ENCODE measurements at places on chromosomes 2 and 18.
A peak's percentile ranks its signal among the peaks of the same experiment; 100 is the strongest.

DNA sequence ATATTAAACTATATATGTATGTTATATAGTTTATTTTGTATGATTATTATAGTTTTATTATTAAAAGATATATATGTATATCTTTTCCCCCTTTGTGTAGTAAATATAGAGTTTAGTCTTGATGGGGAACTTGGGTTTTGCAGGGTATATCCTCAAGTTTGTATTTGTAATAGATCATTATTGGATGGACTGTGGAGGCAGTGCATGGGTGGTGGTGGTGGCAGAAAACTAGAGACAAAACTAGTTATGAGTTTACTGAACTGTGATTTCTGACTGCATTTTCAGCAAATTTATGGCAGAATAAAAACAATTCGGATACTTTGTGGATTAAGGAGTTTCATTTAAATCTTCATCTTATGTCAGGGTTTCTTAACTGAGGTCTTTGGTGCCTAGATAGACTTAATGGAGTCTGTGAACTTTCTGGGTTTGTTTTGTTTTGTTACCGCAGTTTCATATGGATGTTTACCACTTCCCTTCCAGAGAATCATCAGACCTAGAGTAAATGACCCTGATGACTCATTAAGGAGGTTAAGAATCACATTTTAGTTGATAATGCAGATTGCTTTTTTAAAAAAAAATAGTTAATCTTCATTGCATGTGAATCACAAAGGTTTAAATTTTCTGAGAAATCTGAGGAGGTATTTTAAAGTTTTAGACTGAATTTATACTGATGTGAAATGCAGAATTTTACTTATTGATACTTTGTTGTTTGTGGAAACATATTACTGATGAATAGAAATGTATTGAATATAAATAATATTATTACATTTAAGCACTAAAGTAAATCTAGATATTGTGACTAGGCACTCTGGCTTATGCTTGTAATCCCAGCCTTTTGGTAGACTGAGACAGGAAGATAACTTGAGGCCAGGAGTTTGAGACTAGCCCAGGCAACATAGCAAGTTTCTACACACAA lies 14.5 kb downstream of the EPC2 start:
- no peak for DNase-seq

GRCh38 chr2:120314690-120315366 lies 31.1 kb upstream of the INHBB start:
- no peak for DNase-seq

DNA sequence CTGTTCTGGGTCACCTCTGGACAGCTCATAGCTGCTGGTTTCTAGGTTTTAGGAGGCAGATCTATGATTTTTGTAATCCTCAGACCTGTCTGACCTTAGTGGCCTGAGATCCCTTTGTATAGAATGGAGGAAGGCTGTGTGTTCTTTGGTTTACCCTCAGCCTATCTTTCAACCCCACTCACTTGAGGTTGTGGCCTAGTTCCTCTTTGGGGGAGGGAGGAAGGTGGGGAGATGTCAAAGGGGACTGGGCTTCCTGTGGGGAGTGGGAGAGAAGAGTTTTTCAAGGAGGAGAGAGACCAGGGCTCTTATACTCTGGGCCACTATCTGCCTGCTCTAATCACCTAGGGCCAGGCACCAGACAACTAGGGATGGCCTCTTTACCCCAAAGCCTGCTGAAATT lies 28.5 kb downstream of the SEMA4F start:
- no peak for DNase-seq

- DNase-seq: no peak
Observed at GRCh38 chr2:237577956-237578870, 11.8 kb downstream of the PRLH start.

DNA sequence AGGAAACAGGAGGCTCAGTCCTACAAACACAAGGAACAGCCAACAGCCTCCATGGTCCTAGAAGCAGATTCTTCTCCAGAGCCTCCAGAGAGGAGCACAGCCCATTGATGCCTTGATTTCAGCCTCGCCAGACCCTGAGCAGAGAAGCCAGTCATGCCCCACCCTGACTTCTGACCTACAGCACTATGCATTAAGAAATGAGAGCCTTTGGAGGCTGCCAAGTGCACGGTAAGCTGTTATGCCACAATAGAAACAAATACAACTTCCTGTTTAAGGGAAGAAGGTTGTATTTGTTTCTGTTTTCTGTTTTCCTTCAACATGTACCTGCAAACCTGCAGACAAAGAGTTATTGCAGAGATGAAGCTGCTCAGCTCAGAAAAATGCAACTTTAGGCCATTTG lies 181.3 kb upstream of the AGAP1 start:
- DNase-seq: no peak

DNA sequence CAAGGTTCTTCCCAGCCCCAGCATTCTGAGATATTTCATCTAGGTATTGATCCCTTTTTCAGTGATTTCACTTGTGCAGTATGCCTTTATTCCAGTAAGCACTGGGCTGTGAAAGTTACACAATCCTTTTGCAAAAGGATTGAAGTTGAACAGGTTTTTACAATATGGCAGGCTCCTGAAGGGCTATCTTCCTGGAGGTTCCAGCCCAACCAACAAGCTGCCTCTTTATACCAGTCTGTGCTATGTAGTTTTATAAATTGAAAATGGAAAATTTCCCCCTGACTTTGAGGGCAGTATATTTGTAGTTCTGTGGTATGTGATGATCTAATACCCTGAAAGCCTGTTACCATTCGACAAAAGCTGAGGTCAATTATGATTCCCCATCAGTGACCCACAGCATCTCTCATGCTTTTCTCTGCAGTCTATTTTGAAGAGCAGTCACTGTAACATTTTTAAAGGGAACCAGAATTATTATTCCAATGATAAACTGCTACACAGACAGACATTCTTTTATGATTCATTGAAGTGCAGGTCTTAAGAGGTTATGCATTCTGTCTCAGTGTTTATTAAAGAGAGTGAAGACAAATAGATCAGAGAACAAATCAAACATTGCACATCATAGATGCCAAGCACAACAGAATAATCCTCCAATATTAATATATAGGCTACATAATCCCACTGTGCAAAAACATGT lies 35.2 kb upstream of the STPG4 start:
- no peak for DNase-seq

- DNase-seq: no peak
Observed at GRCh38 chr18:43847164-43848091, 570.1 kb upstream of the SYT4 start.

DNA sequence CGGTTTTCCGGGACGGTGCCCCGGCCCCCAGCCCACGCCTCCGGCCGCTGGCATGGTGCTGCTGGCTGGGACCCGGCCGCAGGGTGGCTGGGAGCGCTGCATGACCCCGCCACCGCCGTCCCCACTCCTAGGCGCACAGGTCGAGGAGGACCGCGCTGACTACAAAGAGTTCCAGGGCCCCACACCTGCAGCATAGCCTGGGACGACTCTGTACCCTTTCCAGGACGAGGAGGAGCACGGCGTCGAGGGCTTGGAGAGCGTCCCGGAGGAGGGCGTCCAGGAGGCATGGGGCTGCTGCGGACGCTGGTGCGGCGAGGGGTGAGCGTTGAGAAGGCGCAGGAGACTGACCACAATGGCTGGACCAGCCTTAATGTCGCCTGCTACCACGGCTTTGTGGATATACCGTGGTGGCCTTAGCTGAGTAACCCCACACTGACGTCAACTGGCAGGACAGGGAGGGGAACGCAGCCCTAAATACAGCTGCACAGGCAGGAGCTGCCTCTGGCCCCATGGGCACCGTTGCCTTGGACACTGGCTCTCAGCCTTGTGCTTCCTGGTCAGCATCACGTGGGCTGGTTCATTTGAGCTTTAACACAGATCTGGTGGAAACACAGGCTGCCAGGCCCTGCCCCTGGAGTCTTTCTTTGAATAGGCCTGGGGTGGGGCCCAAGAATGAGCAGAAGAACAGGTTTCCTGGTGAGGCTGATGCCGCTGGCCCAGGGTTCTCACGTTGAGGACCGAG lies 40.9 kb upstream of the TRIM43B start:
- DNase-seq: peak; percentile 9

- no peak for DNase-seq
Observed at GRCh38 chr18:23757437-23757733, 68.1 kb downstream of the LAMA3 start.

DNA sequence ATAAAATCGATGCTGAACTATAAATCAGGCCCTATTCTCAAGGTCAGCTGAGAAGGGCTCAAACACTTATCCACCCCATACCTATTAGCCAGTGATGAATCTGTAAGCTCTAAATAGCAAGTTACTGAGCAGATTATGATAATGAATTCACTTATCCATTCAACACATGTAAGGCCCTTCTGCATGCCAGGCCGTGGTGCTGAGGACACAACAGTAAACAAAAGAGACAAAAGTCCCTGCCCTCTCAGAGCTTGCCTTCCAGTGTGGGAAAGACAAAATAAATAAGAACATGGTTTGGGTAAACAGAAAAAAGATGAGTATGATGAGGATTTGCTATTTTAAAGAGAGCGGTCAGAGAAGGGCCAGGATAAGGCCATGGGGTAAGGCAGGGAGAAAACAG lies 11.7 kb downstream of the TTC32 start:
- DNase-seq: no peak
